Stimulated activated CD8-positive, alpha-beta memory T cell treated with anti-CD3 and anti-CD28 coated beads, Interleukin-7, amount 100 ng/mL, for 1 hour (primary cell): ENCODE measurements at places on chromosomes 16 and 17.

- no peak for DNase-seq
Observed at GRCh38 chr17:16352303-16352666, 984 bp downstream of the CENPV start.

GRCh38 chr16:57318240-57318970 is 33.9 kb upstream of the PLLP start:
- DNase-seq = no peak

- no peak for DNase-seq
Observed at GRCh38 chr16:11240636-11241473, 15.1 kb downstream of the SOCS1 start.

GRCh38 chr17:40464392-40464855 is 21.2 kb downstream of the IGFBP4 start:
- DNase-seq = no peak
